KG1 (cell line): ENCODE measurements at places on chromosomes 2 and 18.

DNA sequence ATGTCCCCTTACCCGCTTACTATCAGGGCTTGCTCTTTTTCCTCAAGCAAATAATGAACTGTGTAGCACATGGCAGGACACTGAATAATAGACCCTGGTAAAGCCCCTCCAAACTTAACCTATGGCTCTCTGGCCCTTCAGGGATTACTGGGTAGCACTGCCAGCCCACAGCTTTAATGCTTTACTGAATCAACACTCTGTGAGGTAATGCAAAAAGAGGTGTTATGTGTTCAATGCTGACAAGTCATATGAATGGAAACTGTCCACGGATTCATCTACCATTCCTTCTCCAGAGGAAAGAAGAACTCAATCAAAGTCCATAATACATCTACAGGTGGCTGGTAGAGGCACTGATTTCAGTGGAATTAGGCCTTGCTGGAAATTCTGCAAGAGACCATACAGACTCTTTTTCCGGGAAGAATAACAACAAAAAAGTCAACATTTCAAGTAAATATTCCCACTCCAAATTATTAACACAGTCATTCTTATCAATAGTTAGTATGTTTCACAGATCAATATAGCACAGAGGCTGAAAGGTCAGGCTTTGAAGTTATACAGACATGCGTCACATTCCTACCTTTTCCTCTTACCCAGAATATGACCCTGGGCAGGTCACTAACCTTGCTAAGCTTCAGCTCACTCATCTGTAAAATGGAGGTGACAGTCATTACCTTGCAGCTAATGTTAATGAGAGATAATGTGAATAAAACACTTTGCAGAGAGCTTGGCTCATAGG, 13.8 kb upstream of the MYOM1 start:
- no peak for DNase-seq

DNA sequence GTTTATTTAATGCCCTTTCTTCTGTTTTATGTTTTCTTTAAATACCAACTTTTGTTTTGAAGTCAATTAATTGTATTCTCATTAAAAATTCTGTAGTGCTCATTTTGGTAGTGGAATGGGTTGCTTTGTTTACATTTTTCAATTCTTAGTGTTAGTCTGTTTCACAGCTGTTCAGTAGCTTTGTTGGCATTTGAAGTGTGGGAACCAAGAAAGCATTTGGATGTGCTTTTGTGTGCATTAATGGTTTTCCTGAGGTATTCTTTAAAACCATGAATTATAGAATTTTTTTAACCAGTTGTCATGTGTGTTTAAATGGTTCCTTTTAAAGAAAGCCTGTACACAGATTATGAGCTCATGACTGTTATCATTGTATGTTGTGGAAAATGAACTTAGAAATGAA, 19.7 kb downstream of the MIB1 start:
- DNase-seq, result no peak

DNA sequence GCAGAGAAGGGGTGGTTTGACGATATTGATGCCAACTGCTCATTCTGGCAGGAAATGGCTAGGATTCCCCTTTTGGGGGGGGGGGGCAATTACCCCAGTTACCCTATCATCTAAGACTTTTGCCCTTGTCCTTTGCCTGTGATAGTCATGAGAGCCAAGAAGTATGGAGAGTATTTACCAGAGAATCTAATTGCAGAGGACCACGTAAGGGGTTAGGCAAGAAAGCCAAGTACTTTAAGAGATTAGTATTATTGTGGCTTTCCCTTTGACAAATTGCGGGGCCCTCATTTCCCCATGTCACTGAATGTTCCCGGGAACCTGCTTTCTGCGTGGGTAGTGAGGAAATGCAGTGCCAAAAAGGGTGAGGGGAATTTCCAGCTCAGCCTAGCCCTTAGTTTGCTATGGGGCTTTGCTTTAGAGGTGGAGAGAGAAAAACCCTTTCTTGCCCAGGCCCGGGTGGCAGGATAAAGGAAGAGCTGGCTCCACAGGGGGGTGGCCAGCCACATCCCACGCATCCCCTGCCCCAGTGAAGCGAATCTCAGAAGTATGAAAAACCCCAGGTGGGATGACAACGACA, 1.5 kb downstream of the AQP4 start:
- DNase-seq, result no peak

GRCh38 chr18:40546875-40547274, 1408.2 kb upstream of the PIK3C3 start:
- no peak for DNase-seq
